ENCODE measurements at places on chromosomes 7 and 10. TPM values are rescaled to one million over a fixed set of nuclear protein-coding genes. Genes with fewer than 3 reads are reported as not detected.

DNA sequence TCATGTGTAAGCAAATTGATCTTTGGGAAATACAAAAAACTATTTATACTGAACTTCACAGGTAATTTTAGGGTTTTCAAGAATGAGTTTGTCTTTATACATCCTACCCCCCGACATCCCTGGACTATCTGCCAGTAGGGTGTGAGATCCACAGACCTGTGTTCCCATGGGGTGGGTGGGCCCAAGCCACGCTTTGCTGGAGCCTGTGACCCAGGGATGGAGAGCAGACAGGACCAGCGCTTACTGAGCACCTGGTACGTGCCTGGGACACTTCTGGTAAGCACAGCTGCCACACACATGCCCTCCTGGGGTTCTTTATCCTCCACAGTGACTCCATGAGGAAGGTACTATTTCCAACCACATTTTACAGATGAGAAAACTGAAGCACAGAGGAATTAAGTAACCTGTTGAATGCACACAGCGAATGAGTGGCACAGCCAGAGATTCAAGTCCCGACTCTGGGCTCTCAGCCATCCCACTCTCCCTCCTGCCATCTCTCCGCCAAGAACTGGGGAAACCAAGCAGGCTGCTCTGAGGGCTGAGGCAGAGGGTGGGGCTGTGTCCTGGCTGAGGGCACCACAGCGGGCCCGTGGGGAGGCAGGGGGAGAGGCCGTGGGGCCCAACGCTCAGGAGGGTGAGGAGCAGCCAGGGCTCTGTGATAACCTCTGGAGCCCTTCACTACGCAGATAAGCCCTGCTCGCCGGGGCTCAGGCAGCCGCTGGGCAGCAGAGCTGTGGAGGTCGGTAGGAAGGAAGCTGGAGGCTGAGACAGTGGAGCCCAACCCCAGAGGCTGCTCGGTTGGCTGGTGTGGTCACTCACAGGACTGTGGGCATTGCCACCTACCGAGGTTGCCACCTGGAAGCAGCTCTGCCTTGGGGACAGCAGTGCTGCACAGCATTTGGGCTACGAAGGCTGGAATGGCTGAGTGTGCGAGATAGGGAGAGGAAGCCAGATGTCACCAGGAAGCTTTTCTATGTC, 124.2 kb downstream of the ARHGAP22 start:
- peaks cover 38% of the 10 kb centered on the region for H3K36me3 ChIP-seq
- no peaks in the 10 kb centered on the region for H3K27me3 ChIP-seq
- no peak overlapping the region for H3K4me3 ChIP-seq
- H3K4me1 ChIP-seq = peaks cover 5% of the 10 kb centered on the region

DNA sequence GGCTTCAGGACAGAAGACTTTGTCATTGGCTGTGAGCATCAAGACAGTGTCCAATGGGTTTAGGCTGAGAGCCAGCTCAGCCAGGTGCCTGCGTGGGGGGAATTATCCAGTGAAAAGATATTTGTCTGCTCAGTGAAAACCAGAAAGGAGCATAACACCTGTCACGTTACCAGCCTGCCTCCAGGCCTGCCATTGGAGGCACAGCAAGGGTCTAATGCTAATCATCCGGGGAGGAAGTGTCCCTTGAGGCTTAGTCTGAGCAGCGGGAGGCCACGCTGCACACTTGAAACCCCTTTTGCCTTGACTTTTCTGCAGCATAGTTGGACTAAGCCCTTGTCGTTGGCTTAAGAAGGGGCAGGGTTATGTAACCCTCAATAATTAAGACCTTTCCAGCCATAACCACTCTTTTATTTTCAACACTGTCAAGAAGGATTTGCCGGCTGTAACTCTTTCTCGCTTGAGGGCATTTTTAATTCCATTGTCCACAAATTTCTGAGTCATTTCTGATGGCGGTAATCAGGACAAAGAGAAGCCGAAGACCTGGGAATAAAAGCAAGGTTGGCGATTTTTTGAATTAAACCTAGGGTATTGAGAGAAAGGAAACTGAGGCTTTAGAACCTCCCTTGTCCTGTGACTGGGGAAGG, 639.6 kb upstream of the FOXK1 start:
- H3K4me1 ChIP-seq = no peaks in the 10 kb centered on the region
- H3K27me3 ChIP-seq = no peaks in the 10 kb centered on the region
- DNase-seq = no peak
- no peaks in the 10 kb centered on the region for H3K36me3 ChIP-seq
- no peak overlapping the region for H3K4me3 ChIP-seq

- peaks cover 8% of the 10 kb centered on the region for H3K27me3 ChIP-seq
- DNase-seq = peak; percentile 82
- H3K4me1 ChIP-seq = no peaks in the 10 kb centered on the region
- H3K36me3 ChIP-seq = no peaks in the 10 kb centered on the region
These were observed 99.2 kb downstream of the PDGFA start for GRCh38 chr7:420142-421093.

- no peaks in the 10 kb centered on the region for H3K36me3 ChIP-seq
- no peak overlapping the region for H3K4me3 ChIP-seq
These were observed 32.2 kb upstream of the MCU start for GRCh38 chr10:72659694-72660093.

GRCh38 chr10:12658526-12658925, 309.2 kb downstream of the CAMK1D start:
- no peak for DNase-seq
- H3K4me1 ChIP-seq = no peaks in the 10 kb centered on the region
- H3K4me3 ChIP-seq = no peak overlapping the region
- H3K36me3 ChIP-seq = no peaks in the 10 kb centered on the region
- H3K27ac ChIP-seq = no peak overlapping the region

- H3K27me3 ChIP-seq = no peaks in the 10 kb centered on the region
- no peaks in the 10 kb centered on the region for H3K4me1 ChIP-seq
- no peaks in the 10 kb centered on the region for H3K36me3 ChIP-seq
- no peak overlapping the region for H3K4me3 ChIP-seq
- no peak for DNase-seq
- H3K27ac ChIP-seq = no peak overlapping the region
These were observed 91.6 kb downstream of the WDR37 start for GRCh38 chr10:1147810-1148209.

DNA sequence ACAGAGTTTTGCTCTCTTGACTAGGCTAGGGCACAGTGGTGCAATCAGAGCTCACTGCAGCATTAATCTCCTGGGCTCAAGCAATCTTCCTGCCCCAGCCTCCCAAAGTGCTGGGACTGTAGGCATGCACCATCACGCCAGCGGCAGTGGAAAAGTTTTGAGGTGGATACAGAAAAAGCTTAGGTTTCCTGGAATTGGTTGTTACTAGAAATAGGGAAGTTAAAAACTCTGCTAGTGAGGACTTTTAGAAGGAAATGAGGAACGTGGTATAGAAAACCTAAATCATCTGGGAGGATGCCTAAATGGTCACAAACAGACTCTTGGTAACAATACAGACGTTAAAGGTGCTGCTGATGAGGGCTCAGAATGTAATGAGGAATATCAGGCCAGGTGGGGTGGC, 10.9 kb upstream of the SNX8 start:
- no peaks in the 10 kb centered on the region for H3K4me1 ChIP-seq
- H3K36me3 ChIP-seq = no peaks in the 10 kb centered on the region
- no peak for DNase-seq
- no peaks in the 10 kb centered on the region for H3K27me3 ChIP-seq

DNA sequence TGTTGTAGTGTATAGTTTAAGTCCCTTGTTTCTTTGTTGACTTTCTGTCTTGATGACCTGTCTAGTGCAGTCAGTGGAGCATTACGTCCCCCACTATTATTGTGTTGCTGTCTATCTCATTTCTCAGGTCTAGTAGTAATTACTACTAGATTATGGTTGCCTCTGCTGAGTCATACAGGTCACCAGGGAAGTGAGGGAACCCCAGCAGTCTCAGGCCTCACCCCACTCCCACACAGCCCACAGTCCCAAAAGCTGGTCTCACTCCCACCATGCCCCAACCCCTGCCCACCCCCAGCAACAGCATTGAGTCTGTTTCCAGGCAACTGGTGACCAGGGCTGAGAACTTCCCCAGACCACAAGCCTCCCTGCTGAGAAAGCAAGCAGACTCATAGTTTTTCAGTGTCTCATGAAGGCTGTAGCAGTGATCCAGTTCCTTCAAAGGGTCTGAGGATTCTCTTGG, 88.0 kb downstream of the PLXDC2 start:
- peak overlapping the region; percentile 57 for H3K27ac ChIP-seq
- no peaks in the 10 kb centered on the region for H3K27me3 ChIP-seq
- H3K36me3 ChIP-seq = no peaks in the 10 kb centered on the region
- DNase-seq = no peak

- H3K4me3 ChIP-seq = no peak overlapping the region
- H3K4me1 ChIP-seq = peaks cover 24% of the 10 kb centered on the region
- H3K27ac ChIP-seq = peak overlapping the region; percentile 56
- H3K36me3 ChIP-seq = peaks cover 1% of the 10 kb centered on the region
- DNase-seq = peak; percentile 85
These were observed 37.5 kb downstream of the HK1 start for GRCh38 chr10:69315610-69316312.

DNA sequence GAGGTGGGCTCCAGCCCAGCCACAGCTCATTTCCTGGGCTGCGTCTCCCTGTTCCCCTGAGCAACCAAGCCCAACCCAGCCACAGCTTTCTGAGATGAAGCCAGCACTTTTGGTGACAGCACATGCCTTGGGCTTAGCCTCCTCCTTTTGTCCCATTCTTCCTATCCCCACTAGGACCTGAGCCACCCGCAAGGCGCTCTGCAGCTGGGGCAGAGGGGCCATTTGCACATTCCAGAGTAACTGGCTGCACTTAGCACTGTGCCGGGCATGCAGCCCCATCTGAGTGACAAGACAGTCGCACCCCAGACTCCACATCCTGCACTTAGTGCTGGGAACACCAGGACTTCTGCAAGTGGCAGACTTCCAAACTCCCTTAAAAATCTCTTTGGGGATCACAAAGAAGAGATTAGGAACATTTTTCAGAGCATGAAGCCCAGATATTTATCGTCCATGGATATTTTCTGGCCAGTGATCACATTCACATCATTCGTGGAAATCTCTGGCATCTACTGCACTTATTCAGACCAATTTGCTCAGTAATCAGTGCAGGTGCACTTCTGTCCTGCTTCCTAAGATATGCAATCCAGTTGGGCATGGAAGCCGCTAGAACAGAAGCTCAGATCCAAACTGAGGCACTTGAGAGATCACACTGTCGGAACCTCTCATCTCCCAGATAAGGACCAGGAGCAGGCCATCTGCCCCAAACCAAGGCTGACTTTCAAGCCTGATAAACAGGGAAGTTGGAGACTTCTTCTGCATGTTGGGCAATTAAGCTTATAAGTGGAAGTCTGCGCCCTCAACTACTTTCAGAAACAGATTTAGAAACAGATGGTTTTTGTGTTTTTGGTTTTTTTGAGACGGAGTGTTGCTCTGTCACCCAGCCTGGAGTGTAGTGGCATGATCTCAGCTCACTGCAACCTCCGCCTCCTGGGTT, 26.4 kb downstream of the CHST15 start:
- no peak overlapping the region for H3K4me3 ChIP-seq
- no peak overlapping the region for H3K27ac ChIP-seq
- peak; percentile 53 for DNase-seq
- peaks cover 12% of the 10 kb centered on the region for H3K27me3 ChIP-seq

The ZP3 gene
- 3.5 TPM for total RNA-seq

The RBM20 gene
- total RNA-seq = not detected

The MIOS gene
- total RNA-seq = 42.1 TPM

The FBXL13 gene
- 2.2 TPM for total RNA-seq

The FFAR4 gene
- total RNA-seq = not detected

The C7orf33 gene
- not detected for total RNA-seq

The MMD2 gene
- not detected for total RNA-seq

Measured in osteoblast (primary cell).